ENCODE measurements at places on chromosomes 13 and 19.
A peak's percentile ranks its signal among the peaks of the same experiment; 100 is the strongest.

GRCh38 chr13:75790198-75790970 lies 154.3 kb downstream of the LMO7 start:
- DNase-seq, result no peak

GRCh38 chr19:14654786-14655560 lies 19.7 kb downstream of the ADGRE3 start:
- no peak for DNase-seq

DNA sequence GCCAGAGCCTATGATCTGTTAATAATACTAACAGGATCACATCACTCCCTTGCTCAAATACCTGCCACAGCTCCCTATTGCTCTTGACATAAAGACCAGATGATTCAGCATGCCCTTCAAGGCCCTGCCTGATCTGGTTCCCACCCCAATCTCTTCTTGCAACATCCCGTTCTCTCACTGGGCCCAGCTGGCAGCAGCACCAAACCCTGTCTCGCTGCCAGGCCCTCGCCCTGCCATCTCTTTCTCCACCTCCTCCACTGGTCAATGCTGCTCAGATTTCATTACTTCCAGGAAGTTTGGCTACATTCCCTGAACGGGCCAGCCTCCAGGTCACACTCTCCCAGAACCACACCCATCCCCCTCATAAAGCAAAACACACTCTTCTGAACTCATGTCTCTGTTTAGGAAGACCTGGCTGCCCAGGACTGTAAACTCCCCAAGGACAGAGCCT lies 8.6 kb upstream of the BCAT2 start:
- peak; percentile 86 for DNase-seq

DNA sequence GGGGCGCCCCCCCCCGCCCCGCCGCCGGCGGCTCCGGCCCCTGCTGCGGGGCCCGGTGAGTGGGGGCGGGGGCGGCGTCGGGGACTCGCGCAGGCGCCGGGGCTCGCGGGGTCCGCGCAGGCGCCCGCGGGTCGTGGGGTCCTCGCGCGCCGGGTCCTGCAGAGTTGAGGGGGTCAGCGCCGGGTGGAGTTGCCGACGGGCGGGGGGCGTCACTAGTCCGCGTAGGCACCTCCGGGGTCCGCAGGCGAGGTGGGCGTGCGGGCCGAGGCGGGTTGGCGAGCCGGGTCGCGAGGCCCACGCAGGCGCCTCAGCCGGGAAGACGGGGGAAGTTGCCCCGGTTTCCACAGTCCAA lies 365 bp downstream of the PPP6R1 start:
- DNase-seq, result no peak

GRCh38 chr13:72541674-72542073 lies 185.8 kb downstream of the MZT1 start:
- DNase-seq, result no peak

GRCh38 chr13:95204231-95204765 lies 97.0 kb downstream of the ABCC4 start:
- no peak for DNase-seq

Measured in mucosa of gallbladder (tissue), 1 donor.